ENCODE measurements at places on chromosomes 5 and 9. TPM values are rescaled to one million over a fixed set of nuclear protein-coding genes. Genes with fewer than 3 reads are reported as not detected.

The RPP25L gene
- total RNA-seq, result 13.6 TPM

The SLC27A6 gene
- total RNA-seq, result 0.07 TPM

The RASEF gene
- total RNA-seq, result under 0.01 TPM

The FKBP15 gene
- total RNA-seq, result 31.8 TPM

The PROB1 gene
- 1.7 TPM for total RNA-seq

The LTC4S gene
- total RNA-seq, result 0.43 TPM

The PCDHB9 gene
- 0.13 TPM for total RNA-seq

The ADAMTS19 gene
- not detected for total RNA-seq

The IL9 gene
- not detected for total RNA-seq

The SV2C gene
- not detected for total RNA-seq

The SLC4A9 gene
- not detected for total RNA-seq

The SH3GL2 gene
- total RNA-seq, result 0.13 TPM

The LOX gene
- total RNA-seq, result 62.9 TPM

The AQP3 gene
- 0.36 TPM for total RNA-seq

The TXNDC8 gene
- total RNA-seq, result not detected

The ZDHHC11 gene
- 0.80 TPM for total RNA-seq

The IFNB1 gene
- not detected for total RNA-seq

The SIGMAR1 gene
- total RNA-seq, result 73.8 TPM

The FBN2 gene
- total RNA-seq, result 208 TPM

The ANKRD31 gene
- 0.07 TPM for total RNA-seq

The CARD9 gene
- 0.40 TPM for total RNA-seq

The OBP2B gene
- not detected for total RNA-seq

The ADAMTSL2 gene
- not detected for total RNA-seq

The ZNF300 gene
- total RNA-seq, result 7.4 TPM

The TAS2R1 gene
- total RNA-seq, result not detected
